Glutamatergic neuron (in vitro differentiated cells): ENCODE measurements at places on chromosomes 13 and 19.

DNA sequence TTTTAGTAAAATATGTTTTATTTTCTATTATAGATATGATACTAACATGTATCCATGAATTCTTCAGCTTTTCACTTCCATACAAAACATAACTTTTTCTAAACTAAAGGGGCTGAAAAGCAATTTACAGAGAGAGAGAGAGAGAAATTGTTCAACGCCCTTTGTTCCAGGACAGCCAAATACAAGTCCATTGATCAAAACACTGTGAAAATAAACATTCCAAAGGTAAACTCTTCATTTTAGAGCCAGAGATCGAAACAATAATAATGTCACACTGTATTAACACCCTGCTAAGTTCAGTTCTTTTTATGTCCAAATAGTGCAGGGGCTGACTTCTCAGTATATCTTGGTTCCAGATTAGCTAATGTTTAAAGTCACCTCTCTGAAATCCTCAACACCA lies 516.2 kb upstream of the ATXN8OS start:
- H3K27ac ChIP-seq = no peak overlapping the region
- H3K27me3 ChIP-seq = no peaks in the 10 kb centered on the region
- no peak for DNase-seq
- H3K4me1 ChIP-seq = peaks cover 3% of the 10 kb centered on the region
- H3K36me3 ChIP-seq = no peaks in the 10 kb centered on the region

- H3K27ac ChIP-seq = no peak overlapping the region
- no peaks in the 10 kb centered on the region for H3K4me1 ChIP-seq
- no peak overlapping the region for H3K4me3 ChIP-seq
- peaks cover 2% of the 10 kb centered on the region for H3K27me3 ChIP-seq
- H3K36me3 ChIP-seq = peaks cover 3% of the 10 kb centered on the region
These were observed 12.9 kb upstream of the CCDC169 start for GRCh38 chr13:36310417-36311108.

DNA sequence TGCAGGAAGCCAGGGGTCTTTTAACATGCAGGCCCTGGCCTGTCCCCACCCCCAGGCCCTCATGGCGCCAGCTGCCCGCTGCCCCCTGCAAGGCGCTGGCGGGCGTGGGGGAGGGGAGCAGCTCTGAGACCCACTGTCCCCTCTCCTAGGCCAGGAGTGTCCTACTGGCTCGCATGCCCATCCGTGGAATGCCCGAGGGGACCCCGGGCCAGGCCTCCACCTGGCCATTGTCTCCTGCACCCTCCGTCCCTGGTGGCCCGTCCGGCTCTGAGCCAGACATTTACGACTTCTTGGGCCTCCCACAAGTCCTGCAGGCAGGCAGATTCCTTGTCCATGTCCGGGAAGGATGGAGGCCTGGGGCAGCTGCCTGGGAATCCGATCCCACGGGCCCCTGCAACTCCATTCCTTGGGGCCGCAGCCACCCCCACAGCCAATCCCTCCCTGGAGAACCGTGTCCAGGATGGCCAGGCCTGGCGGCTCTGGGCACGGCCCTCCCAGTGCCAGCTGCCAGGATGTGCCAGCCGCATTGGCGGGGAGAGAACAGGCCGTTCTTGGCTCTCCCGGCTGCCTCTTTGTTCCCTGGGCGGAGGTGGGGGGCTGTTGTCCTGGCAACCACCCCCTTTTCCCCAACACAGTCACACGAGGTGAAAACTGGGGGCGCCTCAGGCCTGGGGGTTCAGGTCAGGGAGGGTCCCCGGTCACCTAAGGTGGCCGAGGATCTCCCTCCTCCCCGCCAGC lies 10.5 kb upstream of the PLIN3 start:
- no peaks in the 10 kb centered on the region for H3K4me1 ChIP-seq
- H3K27ac ChIP-seq = no peak overlapping the region
- H3K4me3 ChIP-seq = no peak overlapping the region
- peak; percentile 31 for DNase-seq

DNA sequence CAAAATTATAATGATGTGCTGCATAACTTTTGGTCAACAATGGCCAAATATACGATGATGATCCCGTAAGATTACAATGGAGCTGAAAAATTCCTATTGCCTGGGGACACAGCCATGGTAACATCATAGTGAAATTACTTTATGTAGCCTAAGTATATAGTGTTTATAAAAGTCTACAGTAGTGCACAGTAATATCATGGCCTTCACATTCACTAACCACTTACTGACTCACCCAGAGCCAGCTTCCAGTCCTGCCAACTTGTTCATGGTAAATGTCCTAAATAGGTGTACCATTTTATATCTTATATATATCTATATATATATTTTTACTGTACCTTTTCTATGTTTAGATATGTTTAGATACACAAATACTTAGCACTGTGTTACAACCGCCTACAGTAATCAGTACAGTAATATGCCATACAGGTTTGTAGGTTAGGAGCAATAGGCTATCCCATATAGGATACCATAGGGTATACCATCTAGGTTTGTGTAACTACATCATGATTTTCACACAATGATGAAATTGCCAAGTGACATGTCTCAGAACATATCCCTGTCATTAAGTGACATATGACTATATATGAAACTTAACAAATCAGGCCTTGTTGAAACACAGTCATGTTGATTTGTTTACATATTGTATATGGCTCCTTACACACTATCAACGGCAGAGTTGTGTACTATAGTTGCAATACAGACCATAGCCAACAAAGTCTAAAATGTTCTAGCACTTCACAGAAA lies 23.7 kb downstream of the DIS3 start:
- no peak for DNase-seq
- no peaks in the 10 kb centered on the region for H3K4me1 ChIP-seq
- H3K27me3 ChIP-seq = no peaks in the 10 kb centered on the region
- no peak overlapping the region for H3K4me3 ChIP-seq
- H3K36me3 ChIP-seq = no peaks in the 10 kb centered on the region
- H3K27ac ChIP-seq = no peak overlapping the region

DNA sequence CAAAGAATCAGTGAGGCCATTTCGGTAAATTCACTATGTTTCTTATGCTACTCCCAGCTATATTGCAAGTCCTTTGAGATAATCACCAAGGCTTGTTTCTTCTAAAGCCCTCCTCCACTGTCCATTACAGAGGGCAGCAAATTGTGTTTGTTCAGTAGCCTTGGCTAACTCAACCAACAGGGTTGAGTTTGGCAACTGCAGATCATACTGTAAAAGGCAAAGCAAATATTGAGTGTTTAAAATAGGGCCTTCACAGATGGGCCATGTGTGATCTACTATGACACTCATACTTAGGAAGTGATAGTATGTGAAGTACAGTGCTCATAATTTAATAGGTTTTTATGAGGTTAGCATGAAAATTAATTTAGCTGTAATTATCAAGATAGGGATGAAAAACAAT lies 171.3 kb downstream of the DACH1 start:
- peaks cover 2% of the 10 kb centered on the region for H3K4me1 ChIP-seq
- no peak overlapping the region for H3K27ac ChIP-seq
- no peak for DNase-seq
- no peak overlapping the region for H3K4me3 ChIP-seq
- no peaks in the 10 kb centered on the region for H3K27me3 ChIP-seq
- no peaks in the 10 kb centered on the region for H3K36me3 ChIP-seq

- H3K4me1 ChIP-seq = peaks cover 9% of the 10 kb centered on the region
- DNase-seq = no peak
- peak overlapping the region; percentile 85 for H3K4me3 ChIP-seq
- H3K36me3 ChIP-seq = peaks cover 5% of the 10 kb centered on the region
These were observed 726 bp upstream of the TGFB1 start for GRCh38 chr19:41354343-41354953.

DNA sequence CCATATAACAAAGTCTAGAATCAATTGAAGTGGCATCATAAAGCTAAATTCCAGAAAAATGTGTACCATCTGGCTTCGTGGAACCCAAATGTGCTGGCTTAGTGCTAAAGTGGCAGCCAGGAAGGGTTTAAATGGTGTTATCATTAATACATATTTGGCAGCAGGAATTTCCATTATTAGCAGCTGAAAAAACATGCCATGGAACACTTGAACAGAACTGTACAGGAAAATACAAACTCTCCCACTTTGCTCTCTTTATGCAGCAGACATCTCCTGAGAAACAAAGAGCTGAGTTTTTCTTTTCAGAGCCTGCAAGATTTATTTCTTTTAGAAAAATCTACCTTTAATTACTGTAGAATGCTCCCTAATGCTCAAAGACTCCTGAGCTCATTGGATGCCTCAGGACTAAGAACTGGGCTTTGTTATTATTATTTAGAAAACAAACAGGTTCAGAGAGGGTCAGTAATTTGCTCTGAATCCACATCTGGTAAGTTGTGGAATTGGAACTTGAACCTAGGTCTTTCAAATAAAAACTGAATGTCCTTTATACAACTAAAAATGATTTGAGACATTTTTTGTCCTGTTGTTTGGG lies 179.0 kb downstream of the LACC1 start:
- no peaks in the 10 kb centered on the region for H3K36me3 ChIP-seq
- DNase-seq = no peak
- H3K4me3 ChIP-seq = no peak overlapping the region
- H3K27me3 ChIP-seq = peaks cover 2% of the 10 kb centered on the region
- no peak overlapping the region for H3K27ac ChIP-seq

- H3K4me1 ChIP-seq = peaks cover 23% of the 10 kb centered on the region
- H3K27me3 ChIP-seq = peaks cover 7% of the 10 kb centered on the region
- no peak for DNase-seq
- H3K27ac ChIP-seq = no peak overlapping the region
These were observed 25.6 kb downstream of the DHRS12 start for GRCh38 chr13:51778392-51778791.

GRCh38 chr13:41578371-41578770 lies 121.0 kb downstream of the RGCC start:
- H3K36me3 ChIP-seq = no peaks in the 10 kb centered on the region
- no peaks in the 10 kb centered on the region for H3K4me1 ChIP-seq
- no peak overlapping the region for H3K4me3 ChIP-seq

- H3K4me3 ChIP-seq = no peak overlapping the region
- H3K27ac ChIP-seq = no peak overlapping the region
- peaks cover 75% of the 10 kb centered on the region for H3K36me3 ChIP-seq
- DNase-seq = no peak
- H3K27me3 ChIP-seq = peaks cover 2% of the 10 kb centered on the region
These were observed 5.3 kb downstream of the ZNF470 start for GRCh38 chr19:56572589-56572988.

DNA sequence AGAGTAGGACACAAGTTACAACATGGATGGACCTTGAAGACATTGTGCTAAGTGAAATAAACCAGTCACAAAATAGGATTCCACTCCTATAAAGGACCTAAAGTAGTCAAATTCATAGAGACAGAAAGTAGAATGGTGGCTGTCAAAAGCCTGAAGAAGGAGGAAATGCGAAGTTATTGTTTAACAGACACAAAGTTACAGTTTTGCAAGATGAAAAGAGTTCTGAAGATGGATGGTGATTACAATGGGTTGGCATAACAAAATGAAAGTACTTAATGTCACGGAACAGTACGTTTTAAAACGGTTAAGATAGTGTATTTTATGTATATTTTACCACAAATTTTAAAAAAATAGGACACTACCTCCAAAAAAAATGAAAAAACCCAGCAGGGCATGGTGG lies 34.8 kb downstream of the FOXO1 start:
- H3K4me1 ChIP-seq = no peaks in the 10 kb centered on the region
- H3K27me3 ChIP-seq = peaks cover 4% of the 10 kb centered on the region
- H3K4me3 ChIP-seq = no peak overlapping the region
- no peaks in the 10 kb centered on the region for H3K36me3 ChIP-seq
- H3K27ac ChIP-seq = no peak overlapping the region

DNA sequence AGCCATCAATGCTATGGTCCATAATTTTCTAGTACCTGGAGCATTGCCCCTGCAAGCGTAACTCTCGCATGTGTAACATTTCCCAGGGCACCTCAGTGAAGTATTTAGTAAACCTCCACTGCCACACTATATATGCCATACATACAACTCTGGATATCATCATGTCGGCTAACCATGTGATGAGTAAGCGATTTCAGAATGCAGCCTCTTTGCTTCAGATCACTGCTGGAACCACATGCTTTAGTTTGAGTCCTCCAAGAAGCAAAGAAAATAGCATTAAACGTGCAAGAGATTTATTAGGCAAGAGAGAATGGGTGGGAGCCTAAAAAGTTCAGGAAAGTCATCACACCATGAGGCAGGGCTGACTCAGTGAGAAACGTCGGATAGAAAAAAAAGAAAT lies 635.6 kb upstream of the SLITRK5 start:
- H3K36me3 ChIP-seq = no peaks in the 10 kb centered on the region
- peaks cover 4% of the 10 kb centered on the region for H3K4me1 ChIP-seq
- H3K27ac ChIP-seq = no peak overlapping the region

- H3K4me3 ChIP-seq = no peak overlapping the region
- peaks cover 47% of the 10 kb centered on the region for H3K4me1 ChIP-seq
- H3K36me3 ChIP-seq = no peaks in the 10 kb centered on the region
- H3K27me3 ChIP-seq = peaks cover 4% of the 10 kb centered on the region
- H3K27ac ChIP-seq = no peak overlapping the region
These were observed 6.4 kb downstream of the FLT1 start for GRCh38 chr13:28488376-28489005.

- no peaks in the 10 kb centered on the region for H3K36me3 ChIP-seq
- no peak overlapping the region for H3K27ac ChIP-seq
- DNase-seq = no peak
- H3K27me3 ChIP-seq = no peaks in the 10 kb centered on the region
These were observed 263.0 kb downstream of the DCT start for GRCh38 chr13:94216476-94216875.

DNA sequence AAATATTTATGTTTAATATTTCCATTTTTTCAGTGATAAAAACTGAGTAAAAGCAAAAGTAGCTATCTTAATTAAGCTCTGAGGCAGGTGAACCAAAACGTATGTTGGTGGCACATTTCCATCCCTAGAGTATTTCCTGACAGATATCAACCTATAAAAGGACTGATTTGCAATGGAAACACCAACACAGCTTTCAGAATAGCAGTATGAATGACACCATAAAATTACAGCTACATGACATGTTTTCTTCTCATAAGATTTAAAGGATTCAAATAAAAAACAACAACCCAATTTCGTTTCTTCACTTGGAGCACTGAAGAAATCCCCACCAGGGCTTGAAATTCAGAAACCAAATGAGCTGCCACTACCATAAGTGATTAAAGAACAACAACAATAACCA lies 194.4 kb downstream of the RFC3 start:
- H3K27me3 ChIP-seq = no peaks in the 10 kb centered on the region
- no peak overlapping the region for H3K4me3 ChIP-seq
- no peaks in the 10 kb centered on the region for H3K4me1 ChIP-seq

GRCh38 chr13:25196971-25197370 lies 24.9 kb upstream of the AMER2 start:
- H3K4me1 ChIP-seq = peaks cover 5% of the 10 kb centered on the region
- peaks cover 7% of the 10 kb centered on the region for H3K36me3 ChIP-seq
- H3K27ac ChIP-seq = no peak overlapping the region
- peaks cover 7% of the 10 kb centered on the region for H3K27me3 ChIP-seq

GRCh38 chr19:5667751-5668271 lies 12.5 kb downstream of the MICOS13 start:
- H3K4me3 ChIP-seq = no peak overlapping the region
- peaks cover 3% of the 10 kb centered on the region for H3K36me3 ChIP-seq
- H3K27ac ChIP-seq = no peak overlapping the region
- peaks cover 4% of the 10 kb centered on the region for H3K27me3 ChIP-seq

- H3K27me3 ChIP-seq = peaks cover 4% of the 10 kb centered on the region
- no peak overlapping the region for H3K27ac ChIP-seq
These were observed 63.4 kb upstream of the DIAPH3 start for GRCh38 chr13:60227158-60227557.
